ENCODE measurements at places on chromosomes 13 and 19.

GRCh38 chr13:36728006-36728405 is 54.2 kb downstream of the SERTM1 start:
- DNase-seq: no peak

DNA sequence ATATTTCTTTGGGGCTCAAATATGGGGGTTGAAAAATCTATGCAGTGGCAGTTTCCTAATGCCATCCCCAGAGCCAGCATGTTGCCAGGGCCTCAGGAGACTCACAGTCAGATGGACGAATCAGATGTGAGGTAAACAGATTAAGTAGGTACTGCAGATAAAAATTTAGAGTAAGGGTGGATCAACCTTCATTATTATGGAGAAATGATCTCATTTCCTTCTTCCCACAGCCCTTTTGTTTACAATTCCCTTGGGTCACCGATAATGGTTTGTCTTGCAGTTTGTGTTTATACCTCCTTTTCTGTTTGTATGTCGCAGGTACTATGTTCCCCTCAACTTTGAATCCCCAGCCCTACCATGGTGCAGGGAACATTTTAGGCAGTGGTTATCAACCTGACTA is 20.0 kb downstream of the DIAPH3 start:
- no peak for DNase-seq

- DNase-seq: no peak
These were observed 216.5 kb downstream of the DCLK1 start for GRCh38 chr13:35914662-35915061.

DNA sequence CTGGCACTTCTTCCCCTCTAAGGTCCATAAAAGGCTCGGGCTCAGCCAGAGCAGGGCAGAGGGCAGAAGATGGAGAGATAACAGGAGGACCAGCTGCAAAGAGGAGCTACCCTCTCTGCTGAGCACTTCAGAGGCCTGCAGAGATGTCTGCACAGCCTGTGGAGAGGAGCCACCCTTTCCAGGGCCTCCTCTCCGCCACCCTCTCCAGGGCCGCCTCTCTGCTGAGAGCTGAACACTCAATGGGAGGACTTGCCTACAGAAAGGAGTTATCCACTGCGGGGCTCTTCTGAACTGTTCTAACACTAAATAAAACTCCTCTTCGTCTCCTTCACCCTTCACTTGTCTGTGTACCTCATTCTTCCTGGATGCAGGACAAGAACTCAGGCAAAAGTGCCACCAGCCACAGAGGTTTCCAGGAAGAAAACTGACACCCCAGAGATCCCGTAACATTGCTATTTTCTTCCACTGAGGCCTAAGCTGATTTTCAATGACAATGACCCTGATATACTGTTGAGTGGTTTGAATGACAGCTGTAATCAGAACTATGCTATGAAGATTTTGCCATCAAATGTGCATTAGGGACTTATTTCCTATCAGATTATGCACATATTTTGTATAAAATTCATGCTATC is 16.2 kb upstream of the TSC22D1 start:
- no peak for DNase-seq

GRCh38 chr19:42129399-42130253 is 2.6 kb downstream of the POU2F2 start:
- DNase-seq: no peak

DNA sequence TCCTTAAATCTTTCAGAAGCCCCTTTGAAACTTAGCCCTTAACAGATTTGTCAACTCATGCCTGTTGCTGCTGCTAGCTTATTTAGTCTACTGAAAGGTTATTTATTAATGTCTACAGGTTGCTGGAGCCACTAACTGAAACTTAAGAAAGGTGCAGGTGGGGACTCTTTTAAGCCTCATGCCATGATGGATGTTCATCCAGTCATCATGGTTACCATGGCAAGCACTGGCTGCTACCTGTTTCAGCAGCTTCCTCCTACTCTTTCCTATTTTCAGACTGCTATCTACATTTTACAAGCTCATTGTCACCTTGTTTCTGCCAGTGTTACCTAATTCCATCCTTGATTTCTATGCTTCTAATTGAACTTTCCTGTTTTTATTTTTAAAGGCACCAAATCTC is 27.1 kb downstream of the DGKH start:
- DNase-seq: no peak

DNA sequence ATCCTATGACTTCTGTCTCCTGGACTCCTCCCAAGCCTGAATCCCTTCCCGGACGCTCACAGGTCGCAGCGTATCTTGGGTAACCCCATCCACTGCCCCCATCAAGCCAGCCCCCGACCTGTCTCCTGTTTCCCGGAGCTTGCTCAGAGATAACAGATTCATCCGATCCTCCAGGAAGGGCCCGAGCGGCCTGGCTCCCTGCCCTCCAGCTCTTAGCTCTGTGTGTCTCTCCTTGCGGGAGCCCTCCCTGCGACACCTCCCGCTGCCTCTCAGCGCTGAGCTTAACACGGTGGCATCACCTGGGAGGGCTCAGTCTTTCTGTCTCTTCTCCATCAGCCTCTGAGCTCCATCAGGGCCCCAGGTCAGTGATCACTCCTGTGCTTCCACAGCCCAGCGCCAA is 4.3 kb upstream of the TMEM255B start:
- DNase-seq: no peak

- DNase-seq: no peak
These were observed 24.2 kb upstream of the UFM1 start for GRCh38 chr13:38325426-38325825.

DNA sequence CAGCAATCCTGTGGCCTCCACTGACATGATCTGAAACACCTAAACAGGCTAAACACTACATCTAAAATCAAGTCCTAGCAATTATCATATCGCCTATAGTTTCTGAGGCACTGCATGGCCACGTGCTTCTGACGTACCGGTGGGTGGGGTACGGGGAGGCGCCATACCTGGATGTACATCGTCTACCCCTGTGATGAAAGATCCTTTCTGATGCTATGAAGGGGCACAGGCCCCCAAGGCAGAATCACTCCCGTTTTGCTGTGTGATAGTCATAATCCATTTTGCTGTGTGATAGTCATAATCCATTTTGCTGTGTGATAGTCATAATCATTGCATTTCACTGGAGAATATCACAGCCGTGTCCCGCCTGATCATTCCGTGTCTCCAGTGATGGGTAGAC is 118.7 kb upstream of the SOX1 start:
- no peak for DNase-seq

DNA sequence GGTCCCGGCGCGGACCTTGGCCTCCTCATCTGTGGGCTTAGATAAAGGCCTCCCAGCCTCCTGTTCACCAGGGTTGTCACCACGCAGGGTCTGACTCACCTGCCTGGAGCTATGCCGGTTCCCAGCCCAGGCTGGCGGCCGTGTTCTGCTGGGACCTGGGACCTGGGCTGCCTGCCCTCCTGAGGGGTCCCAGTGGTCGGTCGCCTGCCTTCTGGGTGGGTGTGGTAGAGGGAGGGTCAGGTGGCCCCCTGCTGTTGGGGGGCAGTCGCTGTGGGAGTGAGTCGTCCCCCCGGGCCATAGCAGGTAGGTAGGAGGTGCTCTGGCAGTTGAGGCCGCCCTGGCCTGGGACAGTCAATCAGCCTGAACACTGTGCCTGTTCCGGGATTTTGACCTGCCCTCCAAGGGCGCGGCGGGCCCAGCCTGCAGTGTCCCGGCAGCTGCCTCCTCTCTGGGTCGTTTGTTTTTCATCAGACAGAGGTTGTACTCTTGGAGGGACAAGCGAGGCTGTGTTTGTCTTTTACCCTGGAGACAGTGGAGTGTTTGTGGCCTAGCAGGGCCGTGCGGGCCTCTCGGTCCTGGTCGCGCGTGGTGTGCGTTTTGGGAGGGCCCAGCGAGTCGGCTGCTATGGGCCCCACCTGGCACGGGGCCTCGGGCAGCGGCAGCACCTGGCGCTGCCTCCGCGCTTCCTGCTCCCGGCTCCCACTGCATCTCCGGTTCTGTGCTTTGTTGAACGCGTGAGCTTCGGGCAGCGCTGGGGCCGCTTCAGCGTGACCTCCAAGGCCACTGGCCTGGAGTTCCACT is 2.6 kb downstream of the ADAT3 start:
- no peak for DNase-seq

GRCh38 chr13:89577301-89577700 is 1770.2 kb upstream of the MIR17HG start:
- DNase-seq: no peak

DNA sequence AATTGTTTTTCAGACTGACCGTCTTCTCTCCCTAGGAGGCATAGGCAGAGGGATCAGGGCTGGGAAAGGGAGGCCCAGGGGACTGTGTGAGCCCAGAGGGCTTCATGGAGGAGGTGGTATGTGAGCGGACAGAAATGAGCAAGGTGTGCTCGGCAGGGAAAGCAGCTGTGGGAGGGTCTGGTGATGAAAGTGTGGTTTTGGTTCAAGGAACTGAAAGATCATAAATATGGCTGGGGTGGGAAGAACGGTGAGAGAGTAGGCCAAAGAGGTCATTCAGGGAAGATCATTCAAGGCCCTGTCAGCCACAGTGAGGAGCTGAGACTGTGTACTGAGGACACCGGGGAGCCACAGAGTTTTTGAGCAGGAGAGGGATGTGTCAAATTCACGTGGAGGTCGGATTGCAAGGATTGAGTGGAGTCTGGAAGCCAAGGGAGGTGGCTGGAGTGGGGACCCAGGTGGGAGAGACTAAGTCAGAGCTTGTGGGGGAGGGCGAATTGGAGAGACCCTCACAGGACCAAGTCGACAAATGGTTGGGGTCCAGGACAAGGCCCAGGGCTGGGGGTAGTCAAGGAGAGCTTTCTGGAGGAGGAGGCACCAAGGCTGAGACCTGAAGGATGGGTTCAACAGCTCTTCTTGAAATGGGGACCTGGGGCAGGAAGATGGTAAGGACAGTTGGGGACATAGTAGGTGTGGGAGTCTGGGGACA is 7.6 kb downstream of the PLD3 start:
- no peak for DNase-seq

GRCh38 chr13:67520886-67521285 is 290.8 kb upstream of the PCDH9 start:
- DNase-seq: no peak

DNA sequence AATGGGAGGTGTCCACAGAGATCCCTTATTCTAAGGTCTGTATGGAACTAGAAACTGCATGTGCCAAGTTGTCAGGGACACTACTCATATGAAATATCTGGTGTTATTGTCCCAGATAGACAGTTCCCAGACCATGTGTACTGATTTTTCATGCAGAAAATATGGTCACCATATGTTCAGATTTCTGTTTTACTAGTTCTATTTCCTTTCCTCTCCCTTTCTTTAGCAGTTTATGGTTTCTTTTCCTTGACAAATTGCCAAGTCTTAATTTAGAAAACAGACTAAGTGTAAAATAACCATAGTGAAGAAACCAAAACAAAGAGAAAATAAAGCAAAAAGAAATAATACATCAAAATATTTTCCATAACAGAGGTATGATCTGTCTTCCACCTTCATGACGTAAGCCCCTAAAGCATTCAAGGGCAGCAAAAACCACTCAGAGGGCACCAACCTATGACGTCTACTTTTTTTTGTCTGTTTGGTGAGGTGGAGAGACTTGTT is 248.5 kb downstream of the KCTD12 start:
- no peak for DNase-seq

DNA sequence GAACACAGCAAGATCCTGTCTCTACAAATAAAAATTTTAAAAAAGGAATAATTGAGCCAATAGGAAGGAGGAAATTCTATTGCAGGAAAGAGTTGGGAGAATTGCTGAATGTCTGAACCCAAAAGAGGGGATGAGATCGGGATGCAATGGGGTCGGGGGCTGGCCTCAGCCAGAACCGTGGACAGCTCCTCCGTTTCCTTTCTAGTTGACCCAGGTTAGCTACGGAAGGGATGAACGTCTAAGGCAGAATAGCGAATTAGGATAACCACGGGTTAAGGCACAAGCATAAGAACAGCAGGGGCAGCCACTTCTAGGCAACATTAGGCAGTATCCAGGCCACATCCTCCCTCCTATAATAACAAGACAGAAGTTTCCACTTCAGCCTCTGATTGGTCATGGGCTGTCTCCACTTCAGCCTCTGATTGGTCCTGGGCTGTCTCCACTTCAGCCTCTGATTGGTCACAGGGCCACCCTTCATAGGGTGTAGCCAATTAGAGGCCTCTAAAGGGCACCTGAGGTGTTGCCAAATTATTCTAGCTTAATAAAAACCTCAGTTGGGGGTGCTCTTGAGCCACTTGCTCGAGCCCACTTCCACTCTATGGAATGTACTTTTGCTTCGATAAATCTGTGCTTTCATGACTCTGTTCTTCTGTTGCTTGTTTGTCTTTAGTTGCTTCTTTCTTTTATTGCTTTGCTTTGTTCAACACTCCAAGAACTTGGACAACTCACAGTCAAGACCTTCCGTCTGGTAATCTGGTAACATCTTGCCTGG is 24.9 kb upstream of the TPM4 start:
- DNase-seq: no peak

- no peak for DNase-seq
These were observed 3.5 kb downstream of the USP12 start for GRCh38 chr13:27168086-27168485.

GRCh38 chr19:15758379-15758778 is 20.6 kb downstream of the OR10H3 start:
- DNase-seq: no peak

DNA sequence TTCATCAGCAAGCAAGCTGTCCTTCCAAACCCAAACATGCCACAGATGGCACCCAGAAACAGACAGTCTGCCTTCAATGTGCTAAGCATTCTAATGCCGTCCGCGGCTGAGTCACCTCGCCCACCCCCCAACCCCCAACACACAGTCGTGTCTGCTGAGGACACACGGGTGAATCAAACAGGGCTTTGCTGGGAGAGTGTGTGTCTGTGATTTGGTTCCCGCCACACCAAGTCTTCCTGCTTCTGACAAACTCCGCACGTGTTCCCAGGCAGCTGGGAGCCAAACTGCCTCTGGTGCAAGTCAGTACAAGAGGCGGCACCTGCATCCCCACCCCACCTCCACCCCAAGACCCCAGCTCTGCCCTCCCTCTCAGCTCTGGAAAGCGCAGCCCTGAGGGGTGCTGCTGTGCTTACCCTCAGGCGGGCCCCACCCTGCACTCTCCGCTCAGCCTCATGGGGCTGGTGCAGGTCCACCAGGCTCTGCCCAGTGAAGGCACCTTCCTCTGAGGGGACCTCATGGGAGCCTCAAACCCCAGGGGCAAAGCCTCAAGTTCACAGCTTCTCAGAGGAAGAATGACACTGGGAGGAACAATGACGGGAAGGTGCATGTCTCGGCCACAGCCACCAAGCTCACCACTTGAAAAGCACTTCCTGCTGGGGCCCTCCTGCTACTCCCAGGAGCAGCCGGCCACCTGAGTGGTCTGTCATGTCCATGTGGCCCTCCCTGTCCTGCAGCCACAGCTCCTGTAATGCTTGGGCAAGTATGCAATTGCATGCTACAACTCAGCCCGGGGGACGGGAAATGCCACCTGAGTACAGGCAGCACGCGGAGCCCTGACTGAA is 15.0 kb upstream of the SLC35E1 start:
- no peak for DNase-seq

GRCh38 chr13:70415136-70415535 is 306.9 kb upstream of the KLHL1 start:
- DNase-seq: no peak

- DNase-seq: no peak
These were observed 4.6 kb upstream of the ACTL9 start for GRCh38 chr19:8703223-8703622.

GRCh38 chr13:98374750-98375149 is 197.7 kb upstream of the RNF113B start:
- no peak for DNase-seq

GRCh38 chr13:110162866-110163658 is 143.9 kb downstream of the COL4A1 start:
- DNase-seq: no peak
